NK-92 treated with Interleukin-12 subunit alpha and Interleukin-12 subunit beta, amount 100 ng/mL, for 24 hours (cell line): ENCODE measurements at places on chromosomes 16 and 17.

DNA sequence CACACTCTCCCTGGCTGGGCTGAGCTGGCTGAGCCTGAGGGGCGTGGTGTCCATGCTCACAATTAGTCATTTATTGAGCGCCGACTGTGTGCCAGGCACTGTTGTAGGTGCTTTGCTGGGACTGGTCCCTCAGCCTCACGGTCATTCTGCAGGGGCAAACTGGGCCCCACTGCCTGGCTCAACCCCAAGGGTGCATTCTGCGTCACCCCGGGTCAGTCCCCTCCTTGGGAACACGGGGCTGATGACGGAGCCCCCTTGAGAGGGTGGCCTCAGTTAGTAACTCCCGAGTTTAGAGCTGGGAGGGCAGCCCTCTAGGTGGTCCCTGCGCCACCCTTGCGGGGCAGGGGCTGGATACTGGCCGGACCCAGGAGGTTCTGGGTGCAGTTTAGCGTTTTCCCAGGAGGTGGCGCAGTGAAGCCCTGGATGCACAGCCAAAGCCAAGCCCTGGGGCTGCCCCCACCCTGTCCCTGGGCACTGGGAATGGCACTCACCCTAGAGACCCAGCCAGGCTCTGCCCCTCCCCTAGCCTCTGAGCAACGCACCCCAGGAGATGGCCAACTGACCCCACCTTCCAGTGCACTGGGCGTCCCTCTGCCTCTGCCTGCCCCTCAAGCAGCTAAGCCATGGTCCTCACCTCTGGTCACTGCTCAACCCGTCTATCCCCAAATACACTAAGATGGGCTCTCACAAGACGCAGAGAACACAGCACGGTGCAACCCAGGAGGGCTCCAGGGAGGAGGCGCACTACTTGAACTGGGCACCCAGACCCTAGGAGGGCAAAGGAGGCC lies 243.2 kb upstream of the GSE1 start:
- no peak for DNase-seq

- no peak for DNase-seq
Observed at GRCh38 chr16:89880477-89881367, 7.3 kb downstream of the TCF25 start.

- DNase-seq, result peak; percentile 27
Observed at GRCh38 chr17:69375229-69375628, 39.3 kb upstream of the MAP2K6 start.

GRCh38 chr16:16857603-16858283 lies 478.8 kb downstream of the NPIPA7 start:
- DNase-seq, result no peak

GRCh38 chr17:74584292-74585060 lies 7.6 kb downstream of the CD300LD start:
- no peak for DNase-seq

- DNase-seq, result no peak
Observed at GRCh38 chr17:6239241-6239798, 169.1 kb downstream of the WSCD1 start.

DNA sequence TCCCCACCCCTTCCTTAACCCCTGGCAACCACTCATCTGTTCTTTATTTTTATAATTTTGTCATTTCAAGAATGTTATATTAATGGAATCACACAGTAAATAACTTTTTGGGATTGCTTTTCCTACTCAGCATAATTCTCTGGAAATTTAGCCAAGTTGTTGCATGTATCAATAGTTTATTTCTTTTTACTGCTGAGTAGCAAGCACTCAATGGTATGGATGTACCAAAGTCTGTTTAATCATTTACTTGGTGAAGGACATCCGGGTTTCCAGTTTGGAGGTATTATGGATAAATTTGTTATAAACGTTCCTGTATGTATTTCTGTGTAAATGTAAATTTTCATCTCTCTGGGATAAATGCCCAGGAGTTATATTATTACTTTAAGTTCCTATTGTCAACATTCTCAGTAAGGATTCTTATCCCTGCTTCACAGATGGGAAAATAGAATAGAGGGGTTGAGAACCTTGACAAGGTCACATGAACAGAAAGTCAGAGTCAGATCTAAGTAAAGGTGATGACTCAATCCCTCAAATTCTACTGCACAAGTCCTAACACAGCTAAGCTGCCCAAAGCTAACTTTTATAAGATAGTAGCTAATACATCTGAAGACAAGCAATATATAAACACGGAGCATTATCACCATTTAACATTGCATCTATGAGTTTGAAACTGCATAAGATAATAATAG lies 62.4 kb upstream of the MTMR4 start:
- no peak for DNase-seq

GRCh38 chr16:53022374-53022773 lies 30.3 kb downstream of the CHD9NB start:
- DNase-seq, result peak; percentile 2

- peak; percentile 54 for DNase-seq
Observed at GRCh38 chr17:4948931-4949320, 596 bp upstream of the PFN1 start.

GRCh38 chr17:29143894-29144293 lies 36.3 kb downstream of the MYO18A start:
- no peak for DNase-seq

GRCh38 chr17:75765981-75766380 lies 989 bp upstream of the GALK1 start:
- DNase-seq, result no peak

DNA sequence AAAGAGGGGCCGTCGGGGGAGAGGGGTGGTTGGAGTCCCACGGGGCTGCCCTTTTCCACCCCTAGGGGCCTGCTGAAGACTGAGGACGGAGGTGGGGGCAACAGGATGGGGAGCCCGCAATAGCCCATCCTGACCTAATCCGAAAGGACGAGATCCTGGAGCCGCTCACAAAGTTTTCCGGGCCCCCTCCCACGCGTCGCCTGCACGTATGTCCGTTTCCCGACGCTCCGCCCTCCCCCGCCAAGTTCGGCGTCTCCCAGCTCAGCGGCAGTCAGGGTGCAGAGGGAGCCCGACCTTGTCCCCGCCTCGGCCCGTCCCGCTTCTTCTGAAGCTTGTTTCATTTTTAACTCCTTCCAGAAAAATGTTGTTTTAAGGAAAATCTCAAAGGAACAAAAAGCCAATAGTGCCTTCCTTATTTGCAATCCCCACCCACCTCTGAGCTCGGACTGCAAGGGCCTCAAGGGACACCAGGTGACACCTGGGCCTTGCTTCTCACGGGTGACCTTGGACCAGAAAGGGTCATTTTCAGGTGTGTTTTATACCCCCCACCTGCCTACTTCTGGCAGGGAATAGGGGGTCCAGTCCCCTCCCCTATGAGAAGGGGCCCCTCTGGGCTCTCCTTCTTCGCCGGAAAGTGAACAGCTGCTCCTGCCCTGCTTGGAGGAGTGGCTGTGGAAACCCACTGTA lies 3.4 kb upstream of the ZNF423 start:
- no peak for DNase-seq

DNA sequence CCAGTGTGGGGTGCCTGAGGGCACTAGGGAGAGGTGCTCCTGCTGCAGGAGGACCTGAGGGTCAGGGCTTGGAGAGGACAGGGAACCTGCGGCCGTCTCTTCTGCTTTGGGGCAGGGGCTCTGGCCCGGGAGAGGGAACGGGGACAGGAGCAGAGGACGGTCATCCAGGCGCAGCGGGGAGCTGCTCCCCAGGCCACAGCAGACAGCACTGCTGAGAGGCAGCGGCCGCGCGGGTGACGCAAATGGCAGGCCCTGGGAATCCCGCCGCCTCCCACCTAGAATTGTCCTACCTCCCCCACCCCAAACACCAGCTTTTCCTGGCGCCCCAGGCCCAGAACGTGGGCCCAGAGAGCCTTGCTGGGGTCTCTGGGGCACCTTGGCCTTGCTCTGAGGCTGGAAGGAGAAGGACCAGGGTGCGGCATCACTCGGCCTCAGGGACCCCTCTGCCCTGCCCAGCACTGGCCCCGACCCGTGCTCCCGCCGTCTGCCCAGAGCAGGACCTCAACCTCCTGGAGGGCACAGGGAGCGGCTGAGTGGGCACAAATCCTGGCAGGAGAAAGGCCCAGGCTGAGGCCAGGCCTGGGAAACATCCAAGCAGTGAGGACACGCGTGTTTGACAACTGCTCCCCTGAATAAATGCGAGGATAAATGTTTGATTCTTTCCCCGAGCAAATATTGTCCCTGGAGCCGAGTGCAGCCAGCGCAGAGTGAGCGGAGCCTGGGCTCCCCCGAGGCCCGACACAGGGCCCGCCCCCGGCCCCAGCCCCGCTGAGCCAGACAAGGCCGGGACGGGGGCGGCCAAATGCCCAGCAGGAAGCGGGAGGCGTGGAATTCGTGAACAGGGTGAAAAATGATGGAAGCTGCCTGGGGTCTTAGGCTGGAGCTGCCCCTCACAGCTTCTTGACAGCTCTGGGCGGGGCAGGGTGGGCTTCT lies 8.5 kb downstream of the SSTR5 start:
- DNase-seq, result no peak

DNA sequence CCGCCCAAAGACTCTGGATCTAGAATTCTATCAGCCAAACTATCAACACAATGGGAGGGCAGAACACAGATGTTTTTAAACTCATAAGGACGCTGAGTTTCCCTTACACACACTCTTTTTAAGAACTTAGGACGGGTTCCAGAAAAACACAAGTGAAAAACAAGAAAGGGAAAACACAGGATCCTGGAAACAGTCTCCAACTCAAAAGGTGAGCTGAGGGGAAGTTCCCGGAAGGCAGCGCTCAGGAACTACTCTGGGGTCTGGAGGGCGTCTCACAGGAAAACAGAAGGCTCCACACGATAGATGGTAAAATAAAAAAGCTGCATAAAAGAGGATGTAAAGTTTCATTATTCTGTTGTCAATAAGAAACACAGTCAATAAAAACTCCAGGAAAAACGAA lies 80.2 kb upstream of the DOC2B start:
- no peak for DNase-seq

GRCh38 chr16:85505794-85506634 lies 107.1 kb upstream of the GSE1 start:
- no peak for DNase-seq

DNA sequence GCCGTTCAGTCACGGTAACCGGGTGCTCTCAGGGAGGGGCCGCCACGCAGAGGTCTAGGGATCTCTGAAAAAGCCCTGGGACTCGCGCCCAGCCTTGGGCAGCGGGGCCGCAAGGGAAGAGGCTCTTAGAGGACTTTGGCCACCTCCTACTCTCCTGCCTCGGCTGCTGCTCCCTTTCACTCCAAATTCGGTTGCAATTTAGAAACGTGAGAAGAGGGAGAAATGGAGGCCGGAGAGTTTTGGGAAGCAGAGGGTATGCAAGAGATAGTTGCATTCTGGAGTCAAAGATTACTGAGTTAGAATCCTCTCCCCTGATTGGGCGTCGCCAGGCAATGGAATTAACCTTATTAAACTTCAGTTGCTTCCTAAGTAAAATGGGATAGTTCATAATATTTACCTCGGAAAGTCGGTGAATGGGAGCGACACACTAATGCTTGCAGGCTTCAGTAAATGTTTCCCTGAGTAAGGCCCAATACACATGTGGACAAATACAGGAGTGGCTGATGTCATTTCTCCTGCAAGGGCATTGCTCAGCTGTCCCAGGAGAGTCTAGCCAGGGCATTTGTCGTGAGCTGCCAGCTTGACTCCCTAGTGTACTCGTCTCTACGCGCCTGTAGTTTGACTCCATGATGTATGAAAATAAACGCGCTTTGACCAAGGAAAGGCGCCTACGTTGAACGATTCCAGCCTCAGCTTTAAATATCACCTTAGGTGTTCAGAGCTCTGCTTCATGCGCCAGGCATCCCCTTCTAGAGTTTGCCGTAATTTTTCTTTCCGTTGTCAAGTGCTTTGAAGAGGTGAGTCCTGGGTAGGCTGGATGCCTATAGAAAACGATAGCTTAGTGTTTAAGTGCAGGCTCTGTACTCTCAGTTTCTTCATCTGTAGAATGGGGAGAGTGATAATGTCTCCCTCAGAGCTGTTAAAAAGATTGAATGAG lies 667 bp downstream of the OGFOD1 start:
- peak; percentile 26 for DNase-seq

- peak; percentile 16 for DNase-seq
Observed at GRCh38 chr16:56609463-56609921, 1.1 kb downstream of the MT2A start.

- DNase-seq, result no peak
Observed at GRCh38 chr16:66581246-66581952, 2.1 kb downstream of the CMTM2 start.

DNA sequence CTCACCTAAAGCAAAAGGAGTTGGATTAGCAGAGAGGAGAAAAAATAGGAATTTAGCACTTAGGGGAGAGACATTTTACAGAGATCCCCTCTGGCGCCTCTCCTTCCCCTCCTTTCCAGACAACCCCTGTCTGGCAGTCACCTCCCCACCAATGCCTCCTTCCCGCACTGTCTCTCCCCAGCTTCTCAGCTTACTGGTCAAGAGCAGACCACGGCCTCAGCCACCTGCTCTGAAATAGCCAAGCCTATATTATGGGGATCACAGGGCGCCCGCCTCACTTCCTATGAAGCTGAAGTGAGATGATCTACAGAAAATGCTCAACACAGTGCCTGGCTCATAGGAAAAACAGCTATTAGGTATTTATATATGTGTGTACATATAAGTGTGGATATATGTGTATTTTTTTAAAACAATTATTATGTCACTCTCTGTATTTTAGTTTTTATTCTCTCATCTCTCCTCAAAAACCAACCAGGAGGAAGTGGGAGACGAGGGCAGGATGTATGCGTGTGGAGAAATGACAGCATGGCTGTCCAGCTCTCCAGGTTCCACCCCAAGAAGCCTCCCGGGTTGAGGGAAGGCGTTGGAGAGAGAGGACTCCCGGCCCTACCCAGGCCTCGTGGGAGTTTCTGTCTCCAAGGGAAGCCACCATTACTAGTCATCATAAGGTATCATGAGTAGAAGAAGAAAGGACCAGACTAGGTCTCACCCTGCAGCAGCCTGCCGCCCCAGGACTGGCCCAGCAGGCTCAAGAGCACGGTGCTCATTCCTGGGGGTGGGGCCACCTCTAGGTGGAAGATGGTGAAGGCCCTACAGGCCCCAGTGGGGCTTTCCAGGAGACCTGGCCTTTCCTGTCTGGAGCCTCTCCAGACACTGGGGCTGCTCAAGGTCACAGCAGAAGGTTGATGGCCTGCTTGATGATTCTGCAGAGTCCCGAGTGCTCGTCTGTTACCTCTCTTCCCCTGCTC lies 27.2 kb downstream of the MAP3K14 start:
- DNase-seq, result no peak

GRCh38 chr17:10585529-10585928 lies 36.1 kb upstream of the MYH2 start:
- no peak for DNase-seq

DNA sequence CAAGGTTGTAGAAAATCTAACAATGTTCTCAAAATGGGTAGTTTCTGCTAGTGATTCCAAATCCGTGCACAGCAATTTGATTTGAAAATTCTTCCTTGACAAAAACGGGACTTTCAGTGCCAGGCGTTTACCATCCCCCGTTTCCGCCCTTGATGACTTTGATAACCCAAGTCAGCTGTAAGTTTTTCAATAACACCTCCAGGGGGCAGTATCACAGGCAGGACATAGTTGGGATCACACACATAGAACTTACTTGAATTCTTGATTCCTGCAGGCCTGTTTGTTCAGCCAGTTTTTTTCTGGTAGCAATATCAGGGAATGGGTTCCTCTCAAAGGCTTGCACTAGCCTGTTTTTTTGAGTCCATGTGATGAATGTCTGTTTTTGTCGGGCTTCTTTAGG lies 5.6 kb downstream of the DUXB start:
- no peak for DNase-seq

GRCh38 chr16:22031483-22032083 lies 23.7 kb downstream of the MOSMO start:
- DNase-seq, result no peak

- no peak for DNase-seq
Observed at GRCh38 chr17:44555099-44555498, 2.2 kb upstream of the FZD2 start.

GRCh38 chr16:30721606-30722005 lies 22.6 kb downstream of the SRCAP start:
- DNase-seq, result no peak

GRCh38 chr17:79982986-79983385 lies 52.7 kb downstream of the TBC1D16 start:
- DNase-seq, result no peak
